Smooth muscle cell of the brain vasculature (primary cell): ENCODE measurements at places on chromosomes 5 and 9.

DNA sequence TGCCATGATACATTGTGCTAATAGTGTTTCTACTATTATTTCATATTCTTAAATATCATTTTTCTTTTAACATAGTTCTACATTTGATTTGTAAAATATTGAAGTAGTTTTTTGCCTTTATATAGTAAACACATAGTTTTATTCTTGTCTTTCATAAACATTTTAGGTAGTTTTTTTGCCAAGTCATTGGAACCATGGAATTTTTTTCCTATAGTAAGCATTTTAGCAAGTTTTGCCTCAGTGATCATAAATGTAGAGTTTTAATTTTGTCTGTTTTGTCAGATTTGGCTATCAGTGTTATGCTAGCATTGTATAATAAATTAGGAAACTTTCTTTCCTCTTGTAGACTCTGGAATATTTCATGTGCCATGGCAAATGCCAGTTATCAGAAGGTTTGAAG lies 137.1 kb upstream of the LPAR1 start:
- no peak for DNase-seq

DNA sequence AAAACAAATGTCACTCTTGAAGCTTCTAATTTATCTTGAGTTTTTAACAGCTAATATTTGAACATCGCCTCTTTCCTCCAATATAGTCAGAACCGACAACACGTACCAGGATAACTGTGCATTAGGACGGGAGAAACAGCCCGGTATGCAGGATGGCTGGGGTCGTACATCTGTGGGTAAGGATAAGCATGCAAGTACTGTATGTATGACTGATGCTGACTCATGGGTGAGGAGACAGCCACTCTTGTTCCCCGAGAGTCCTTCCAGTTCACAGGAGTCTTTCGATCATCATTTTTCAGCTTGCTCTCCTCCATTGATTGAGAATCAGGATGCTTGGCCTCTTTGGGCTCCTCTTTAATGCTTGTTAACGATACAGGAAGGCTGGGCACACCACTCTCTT lies 102.3 kb downstream of the ZNF608 start:
- DNase-seq: no peak

- DNase-seq: no peak
Observed at GRCh38 chr5:80234116-80234948, 21.5 kb downstream of the SERINC5 start.

DNA sequence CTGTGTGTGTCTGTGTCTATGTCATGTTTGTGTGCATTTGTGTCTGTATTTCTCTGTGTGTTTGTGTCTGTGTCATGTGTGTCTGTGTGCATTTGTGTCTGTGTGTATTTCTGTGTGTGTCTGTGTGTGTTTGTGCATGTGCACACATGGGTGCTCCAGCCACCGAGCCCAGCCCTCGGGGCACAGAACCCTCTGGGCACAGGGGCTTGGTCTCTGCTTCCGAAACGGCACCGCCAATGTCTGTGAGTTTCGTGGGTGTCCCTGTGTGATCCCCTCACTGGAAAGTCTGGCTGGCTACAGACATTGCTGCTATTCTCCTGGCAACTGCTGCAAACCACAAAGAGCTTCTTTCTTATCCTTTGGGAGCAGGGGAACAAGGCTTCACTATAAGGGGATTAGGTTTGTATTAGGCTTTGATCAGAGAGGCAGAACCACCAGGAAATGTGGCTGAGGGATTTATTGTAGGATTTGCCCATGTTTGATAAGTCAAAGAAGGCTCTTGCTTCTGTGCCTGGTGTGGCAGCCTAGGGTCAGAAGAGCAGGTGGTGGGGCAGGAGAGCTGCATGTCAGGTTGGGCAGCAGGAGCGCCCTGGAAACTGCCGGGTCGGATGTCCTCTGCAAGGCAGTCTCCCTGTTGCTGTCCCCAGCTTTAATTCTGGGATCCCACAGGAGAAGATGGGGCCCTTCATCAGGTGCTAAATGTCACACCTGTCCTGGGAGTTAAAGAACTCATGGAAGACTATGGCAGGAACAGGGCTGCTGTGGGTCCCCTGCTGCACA lies 39.6 kb upstream of the FCN1 start:
- DNase-seq: no peak

- DNase-seq: no peak
Observed at GRCh38 chr9:77475641-77476473, 172.3 kb downstream of the GNA14 start.

- no peak for DNase-seq
Observed at GRCh38 chr9:89993678-89994630, 389.1 kb downstream of the GADD45G start.

- DNase-seq: no peak
Observed at GRCh38 chr9:99823681-99824377, 2.1 kb downstream of the NR4A3 start.

DNA sequence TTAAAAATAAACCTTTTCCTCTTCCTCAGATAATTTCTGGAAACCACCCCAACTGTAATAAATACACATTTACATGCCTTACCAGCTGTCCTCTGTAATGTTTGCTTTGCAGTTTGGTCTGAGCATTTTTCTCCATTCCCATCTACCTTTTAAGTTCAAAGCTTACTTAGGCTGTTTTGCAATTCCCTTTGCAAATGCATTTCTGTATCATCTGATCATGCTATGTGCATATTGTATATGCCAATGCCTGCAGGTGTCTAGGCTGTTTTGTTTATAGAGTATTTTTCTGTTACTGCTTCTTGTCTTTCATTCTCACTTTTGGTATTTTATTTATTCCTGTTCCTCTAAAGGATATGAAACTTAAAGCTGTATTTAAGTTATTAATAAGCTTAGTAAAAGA lies 86.3 kb downstream of the SLC44A1 start:
- DNase-seq: no peak

DNA sequence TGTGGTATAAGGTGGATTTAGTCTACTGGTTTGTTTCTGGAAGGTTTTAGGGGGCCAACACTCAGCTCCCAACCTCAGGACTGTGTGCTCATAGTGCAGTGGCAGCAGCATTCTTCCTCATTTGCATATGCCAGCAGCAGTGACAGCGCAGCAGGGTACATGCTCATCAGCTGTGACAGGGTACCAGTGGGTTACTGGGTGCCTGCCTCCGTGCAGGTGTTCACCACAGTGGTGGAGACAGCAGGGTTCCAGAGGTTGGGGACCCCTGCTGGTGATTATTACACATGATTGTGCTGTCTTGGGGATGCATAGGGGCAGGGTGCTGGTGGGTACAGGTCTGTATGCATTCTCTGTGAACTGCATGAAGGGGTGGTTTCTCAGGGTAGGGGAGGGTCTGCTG lies 45.5 kb upstream of the IFNE start:
- no peak for DNase-seq

GRCh38 chr9:100575765-100576386 lies 2.0 kb upstream of the CAVIN4 start:
- DNase-seq: no peak

- DNase-seq: no peak
Observed at GRCh38 chr5:171750311-171750788, 35.3 kb upstream of the SMIM23 start.

- DNase-seq: no peak
Observed at GRCh38 chr5:123294544-123294943, 128.7 kb downstream of the CEP120 start.

- DNase-seq: no peak
Observed at GRCh38 chr5:149423794-149424268, 44.7 kb upstream of the IL17B start.

- DNase-seq: no peak
Observed at GRCh38 chr9:8857926-8858595, 1058.5 kb upstream of the DMAC1 start.

- DNase-seq: no peak
Observed at GRCh38 chr9:138098116-138098907, 220.7 kb downstream of the CACNA1B start.

DNA sequence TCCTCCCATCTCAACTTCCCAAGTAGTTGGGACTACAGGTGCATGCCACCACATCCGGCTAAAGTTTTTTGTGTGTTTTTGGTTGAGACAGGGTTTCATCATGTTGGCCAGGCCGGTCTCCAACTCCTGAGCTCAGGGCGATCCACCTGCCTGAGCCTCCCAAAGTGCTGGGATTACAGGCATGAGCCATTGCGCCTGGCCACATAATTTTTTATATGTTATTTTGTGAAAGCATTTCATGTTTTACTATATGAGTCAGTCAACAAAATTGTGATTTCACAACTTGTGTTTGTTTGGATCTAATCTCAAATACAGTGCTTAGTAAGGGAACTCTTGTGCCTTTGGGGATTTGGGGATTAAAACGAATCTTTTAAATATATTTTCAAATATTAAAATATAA lies 20.0 kb upstream of the FAM120AOS start:
- DNase-seq: no peak

- DNase-seq: no peak
Observed at GRCh38 chr5:167678481-167678880, 613.0 kb upstream of the WWC1 start.
